T47D (cell line): ENCODE measurements at places on chromosomes 16 and 17.

DNA sequence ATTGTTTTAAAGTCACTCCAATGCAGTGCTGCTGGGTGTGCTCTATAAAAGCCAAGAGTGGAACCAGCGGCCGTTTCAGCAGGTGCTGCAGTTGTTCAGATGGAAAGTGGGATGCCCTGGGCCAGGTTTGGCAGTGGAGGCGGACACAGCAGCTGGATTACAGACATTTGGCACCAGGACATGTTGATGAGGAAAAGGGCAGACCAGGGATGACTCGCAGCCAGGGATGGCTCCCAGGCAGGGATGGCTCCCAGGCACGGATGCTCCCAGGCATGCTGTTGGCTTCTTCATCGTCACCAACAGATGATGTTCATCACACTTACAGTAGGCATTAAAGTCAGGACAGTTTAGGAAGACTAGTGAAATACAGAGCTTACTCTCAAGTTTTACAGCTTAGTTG is 10.0 kb downstream of the GAN start:
- no peak for DNase-seq

DNA sequence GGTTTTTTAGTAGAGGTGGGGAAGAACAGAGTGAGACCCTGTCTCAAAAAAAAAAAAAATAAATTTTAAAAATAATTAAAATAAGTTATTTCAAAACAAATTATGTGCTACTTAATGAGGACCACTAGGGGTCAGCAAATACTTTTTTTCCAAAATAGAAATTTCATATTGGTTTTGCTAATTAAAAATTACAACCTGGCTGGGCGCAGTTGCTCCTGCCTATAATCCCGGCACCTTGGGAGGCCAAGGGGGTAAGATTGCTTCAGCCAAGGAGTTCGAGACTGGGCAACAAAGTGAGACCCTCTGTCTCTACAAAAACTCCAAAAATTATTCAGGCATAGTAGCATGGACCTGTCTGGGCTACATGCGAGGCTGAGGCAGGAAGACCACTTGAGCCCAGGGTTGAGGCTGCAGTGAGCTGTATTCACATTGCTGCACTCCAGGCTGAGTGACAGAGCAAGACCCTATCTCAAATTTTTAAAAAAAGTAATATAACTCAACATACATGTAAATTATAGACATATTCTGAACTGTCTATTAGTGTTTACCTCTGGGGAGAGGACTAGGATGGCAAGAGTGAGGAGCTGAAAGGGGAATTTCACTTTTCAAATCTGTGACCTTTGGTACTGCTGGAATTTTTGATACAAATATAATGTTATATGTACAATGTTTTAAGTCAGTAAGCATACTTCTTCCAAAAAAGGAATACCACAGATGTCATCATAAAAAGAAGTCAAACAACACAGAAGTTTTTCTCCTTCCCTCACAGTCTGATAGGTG is 8.1 kb downstream of the MEIOB start:
- DNase-seq: no peak

DNA sequence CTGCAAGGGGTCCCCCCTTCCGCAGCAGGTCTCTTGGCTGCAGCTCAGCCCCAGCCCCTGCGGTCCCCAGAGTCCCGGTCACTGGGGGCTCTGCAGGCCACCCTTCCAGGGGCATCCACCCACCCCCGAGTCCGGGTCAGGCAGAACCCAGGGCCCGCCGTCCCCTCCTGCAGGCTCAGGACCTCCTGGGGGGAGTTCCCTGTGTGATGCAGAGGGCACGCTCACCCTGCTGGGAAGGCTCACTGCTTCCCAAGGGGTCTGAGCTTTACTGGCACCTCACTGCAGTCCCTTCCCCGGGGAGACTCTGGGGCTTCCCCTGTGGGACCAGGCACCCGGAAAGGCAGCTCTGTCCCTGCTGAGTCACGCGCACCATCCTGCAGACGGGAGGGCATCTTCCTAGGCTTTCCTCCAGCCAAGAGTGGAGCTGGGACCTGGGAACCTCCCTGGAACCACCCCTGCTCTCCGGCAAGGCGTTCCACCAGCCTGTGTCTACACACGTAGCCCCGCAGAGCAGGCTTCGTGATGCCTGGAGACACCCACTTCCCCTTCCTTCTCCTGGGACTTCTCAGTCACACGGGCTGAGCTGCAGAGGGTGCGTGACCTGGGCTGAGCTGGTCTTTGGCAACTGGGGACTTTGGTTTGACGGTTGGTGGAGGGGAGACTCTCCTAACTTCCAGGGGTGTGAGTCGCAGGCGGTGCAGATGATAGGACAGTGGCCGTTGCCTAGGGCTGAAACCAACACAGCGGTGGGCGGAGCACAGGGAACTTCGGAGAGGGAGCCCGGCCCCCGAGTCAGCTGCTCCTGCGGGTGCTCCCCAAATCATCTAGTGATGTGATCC is 23.4 kb downstream of the SLC25A10 start:
- peak; percentile 81 for DNase-seq

- DNase-seq: no peak
Observed at GRCh38 chr17:45991341-45991740, 7.7 kb upstream of the STH start.

DNA sequence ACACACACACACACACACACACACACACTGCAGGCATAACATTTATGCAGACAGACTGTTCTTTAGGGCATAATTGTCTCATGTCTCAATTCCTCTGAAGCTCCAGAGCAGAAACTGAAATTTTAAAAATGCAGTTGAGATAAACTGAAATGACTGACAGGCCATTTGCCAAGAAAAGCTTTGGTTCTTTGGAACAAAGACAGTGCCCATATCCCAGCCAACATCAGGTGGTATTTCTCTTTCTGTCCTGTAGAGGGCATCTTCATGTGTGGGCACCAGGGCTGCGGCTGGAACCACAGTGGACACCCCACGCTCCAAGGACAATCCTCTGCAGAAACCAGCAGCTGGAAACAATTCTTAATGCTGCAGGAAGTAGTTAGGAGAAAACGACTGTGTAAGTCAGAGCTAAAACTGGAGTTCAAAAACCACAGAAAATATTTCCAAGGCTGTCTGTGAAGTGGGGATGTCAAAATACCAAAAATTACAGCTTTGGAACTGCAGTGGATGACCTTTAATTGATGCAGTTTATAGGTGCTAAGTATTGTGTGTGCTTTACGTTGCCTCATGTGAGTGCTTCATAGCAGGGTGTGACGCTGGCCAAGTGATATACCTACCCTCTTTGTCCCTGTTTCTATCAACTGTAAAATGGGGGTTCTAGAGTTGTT is 10.6 kb upstream of the MEFV start:
- DNase-seq: peak; percentile 74

DNA sequence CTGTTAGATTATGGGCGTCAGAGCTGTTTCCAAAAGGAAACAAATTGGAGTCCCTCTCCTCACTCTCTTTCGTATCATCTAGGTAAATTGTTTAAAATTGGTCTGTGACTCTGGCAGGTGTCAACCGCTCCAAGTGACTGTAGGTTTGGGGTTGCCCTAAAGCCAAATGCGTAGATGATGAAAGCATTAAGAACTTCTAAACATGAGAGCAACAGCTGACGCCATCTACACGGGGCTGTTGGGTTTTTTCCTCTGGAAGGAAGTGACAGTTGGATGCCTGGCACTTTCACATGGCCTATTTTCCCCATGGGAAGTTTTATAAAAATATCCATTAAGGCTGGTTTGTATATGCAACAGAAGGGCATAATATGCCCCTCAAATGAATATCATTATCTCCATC is 215.7 kb upstream of the CACNG5 start:
- no peak for DNase-seq

- DNase-seq: no peak
Observed at GRCh38 chr16:2233872-2234812, 2.1 kb upstream of the DNASE1L2 start.

DNA sequence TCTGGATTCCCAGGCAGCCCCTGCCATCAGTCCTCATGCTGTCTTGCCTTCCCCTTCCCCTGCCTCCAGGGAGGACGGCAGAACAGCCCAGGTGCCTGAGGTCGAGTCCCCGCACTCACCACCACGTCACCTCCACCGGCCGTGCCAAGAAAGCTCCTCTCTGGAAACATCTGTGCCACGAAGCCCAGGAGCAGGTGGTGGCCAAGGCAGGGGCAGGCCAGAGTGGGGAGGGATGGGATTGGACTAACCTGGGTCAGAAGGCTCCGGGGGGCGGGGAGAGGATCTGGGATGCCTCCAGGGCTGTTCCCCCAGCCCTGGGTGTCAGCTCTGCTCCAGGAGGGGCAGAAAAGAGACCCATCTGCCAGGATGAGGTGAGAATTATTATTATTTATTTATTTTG is 7.4 kb upstream of the DPEP1 start:
- DNase-seq: no peak

DNA sequence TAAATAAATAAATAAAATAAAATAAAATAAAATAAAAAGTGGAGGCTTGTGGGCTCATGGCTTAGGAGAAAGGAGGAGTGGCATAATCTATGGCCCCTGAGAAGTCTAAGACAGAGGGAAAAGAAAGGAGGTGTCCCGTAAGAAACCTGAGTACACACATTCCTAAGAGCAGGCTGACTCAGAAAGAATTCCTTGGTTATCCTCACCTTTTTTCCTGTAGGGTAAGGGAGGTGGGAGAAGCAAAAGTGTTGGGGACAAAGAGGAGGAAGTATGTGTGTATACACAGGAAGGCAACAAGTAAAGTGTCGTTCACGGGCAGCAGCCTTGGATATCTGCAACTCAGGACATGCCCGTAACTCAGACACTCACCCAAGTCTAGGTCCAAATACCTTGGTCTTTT is 29.3 kb downstream of the MARF1 start:
- DNase-seq: no peak

- DNase-seq: no peak
Observed at GRCh38 chr16:83958137-83958845, 5.3 kb downstream of the OSGIN1 start.

- DNase-seq: peak; percentile 19
Observed at GRCh38 chr16:72400257-72401083, 228.5 kb upstream of the PMFBP1 start.

DNA sequence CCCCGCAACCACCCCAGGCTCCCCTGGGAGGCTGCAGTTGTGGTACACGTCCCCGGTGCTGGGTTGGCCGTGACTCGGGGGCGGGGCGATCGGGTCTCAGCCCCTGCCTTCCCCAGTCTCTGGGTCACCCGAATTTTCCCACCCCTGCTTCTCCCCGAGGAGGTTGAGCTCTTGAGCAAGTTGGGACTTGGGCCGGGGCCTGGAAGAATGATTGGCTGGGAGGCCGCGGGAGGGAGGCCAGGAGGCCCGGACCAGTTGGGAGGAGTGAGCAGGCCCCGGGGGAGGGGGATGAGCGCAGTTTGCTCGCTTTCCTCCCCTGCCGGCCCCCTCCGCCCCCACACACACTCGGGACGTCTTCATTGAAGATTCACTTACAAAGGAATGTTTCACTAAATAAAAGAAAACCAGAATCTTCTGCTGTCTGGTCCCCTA is 4.5 kb upstream of the HEXIM1 start:
- DNase-seq: no peak

DNA sequence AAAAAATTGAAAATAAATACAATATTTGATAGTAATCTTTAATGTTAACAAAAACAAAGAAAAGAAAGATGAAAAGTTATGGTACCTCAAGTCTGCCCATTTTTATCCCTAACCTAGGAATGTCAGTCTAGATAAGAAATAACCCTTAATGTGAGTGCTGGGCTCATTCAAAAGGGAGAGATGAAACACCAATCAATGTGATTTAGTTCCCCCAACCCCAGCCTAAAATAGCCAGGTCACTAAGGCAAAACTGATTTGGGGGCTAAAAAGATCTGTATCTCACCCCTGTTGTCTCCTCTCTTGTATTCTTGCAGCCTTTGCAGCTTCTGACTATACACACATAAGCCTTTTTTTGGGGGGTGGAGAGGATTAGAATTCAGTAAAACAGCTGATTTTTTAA is 3.2 kb upstream of the IGF2BP1 start:
- DNase-seq: no peak

DNA sequence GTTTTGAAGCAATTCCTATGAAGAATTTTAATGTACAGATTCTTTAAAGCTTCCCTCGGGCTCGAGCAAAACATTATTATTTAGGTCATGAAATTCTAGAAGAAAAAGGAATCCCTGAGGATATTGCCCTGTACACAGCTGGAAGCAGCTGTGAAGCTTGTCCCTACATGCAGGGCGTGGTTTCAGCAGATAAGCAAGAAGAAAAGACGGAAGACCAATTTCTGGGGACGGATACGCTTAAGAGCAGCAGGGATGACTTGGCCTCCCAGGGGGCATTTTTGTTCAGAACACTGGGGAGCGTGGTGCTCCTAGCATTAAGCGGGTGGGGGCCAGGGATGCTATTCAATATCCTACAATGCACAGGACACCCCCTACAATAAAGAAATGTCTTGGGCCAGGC is 34.3 kb downstream of the LITAF start:
- no peak for DNase-seq

DNA sequence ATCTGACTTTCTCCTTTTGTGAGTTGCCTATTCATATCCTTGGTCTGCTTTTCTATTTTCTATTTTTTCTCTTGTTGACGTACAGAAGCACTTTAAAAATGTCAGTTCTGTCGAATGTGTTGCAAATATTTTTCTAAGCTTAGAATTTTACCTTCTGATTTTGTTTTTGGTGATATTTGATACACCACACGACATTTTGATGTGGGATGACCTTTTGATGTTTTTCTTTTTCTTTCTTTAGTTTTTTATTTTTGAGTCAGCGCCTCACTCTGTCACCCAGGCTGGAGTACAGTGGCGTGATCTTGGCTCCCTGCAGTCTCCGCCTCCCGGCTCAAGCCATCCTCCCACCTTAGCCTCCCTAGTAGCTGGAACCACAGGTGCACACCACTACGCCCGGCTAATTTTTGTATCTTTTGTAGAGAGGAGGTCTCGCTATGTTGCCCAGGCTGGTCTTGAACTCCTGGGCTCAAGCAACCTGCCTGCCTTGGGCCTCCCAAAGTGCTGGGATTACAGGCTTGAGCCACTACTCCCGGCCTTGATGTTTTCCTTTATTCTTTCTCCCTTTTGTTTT is 39.6 kb downstream of the WSB1 start:
- no peak for DNase-seq

DNA sequence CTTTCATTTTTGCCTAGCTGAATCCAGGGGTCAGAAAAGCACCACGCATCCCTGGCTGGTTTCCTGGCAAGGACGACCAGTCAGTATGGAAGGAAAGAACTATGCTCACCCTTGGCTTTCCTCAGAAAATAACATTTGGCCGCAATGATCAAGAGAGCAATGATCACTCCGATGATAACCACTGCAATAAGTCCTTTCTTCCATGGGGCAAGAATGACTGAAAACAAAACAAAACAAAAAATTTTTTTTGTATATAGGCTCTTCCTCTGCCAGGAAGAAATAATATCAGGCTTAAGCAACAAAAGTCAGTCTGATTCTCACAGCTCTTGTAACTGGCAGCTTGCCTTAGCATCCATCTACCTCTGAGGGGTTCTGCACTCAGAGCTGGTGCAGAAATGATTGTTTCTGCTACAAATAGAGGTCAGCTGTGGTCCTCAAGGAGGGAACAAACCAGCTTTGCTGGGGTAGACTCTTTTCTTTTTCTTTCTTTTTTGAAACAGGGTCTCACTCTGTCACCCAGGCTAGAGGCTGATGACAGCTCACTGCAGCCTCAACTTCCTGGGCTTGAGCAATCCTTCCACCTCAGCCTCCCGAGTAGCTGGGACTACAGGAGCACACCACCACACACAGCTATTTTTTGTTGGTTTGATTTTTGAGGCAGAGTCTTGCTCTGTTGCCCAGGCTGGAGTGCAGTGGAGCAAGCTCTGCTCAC is 35.7 kb downstream of the PECAM1 start:
- no peak for DNase-seq
